ENCODE measurements at places on chromosomes 3 and 15.
A peak's percentile ranks its signal among the peaks of the same experiment; 100 is the strongest.

- no peak for DNase-seq
These were observed 341.2 kb upstream of the C2CD4B start for GRCh38 chr15:62506217-62506805.

- no peak for DNase-seq
These were observed 19.5 kb downstream of the PRKCD start for GRCh38 chr3:53180305-53181023.

DNA sequence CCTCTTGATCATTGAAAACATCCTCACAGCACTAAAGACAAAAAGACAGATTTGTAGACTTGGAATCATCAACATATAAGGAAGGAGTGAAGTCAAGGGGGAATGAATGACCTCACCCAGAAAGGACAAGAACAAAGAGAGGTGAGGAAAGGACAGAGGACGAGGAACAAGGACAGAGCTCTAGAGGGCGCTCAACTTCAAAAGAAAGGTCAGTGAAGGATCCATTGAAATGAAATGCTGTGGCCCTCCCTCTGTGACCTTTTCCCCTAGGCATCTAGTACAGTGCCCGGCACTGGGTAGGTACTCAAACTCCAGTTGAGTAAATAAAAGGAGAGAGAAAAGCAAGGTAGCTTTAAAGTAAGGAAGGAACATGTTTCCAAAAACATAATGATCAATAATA is 2.6 kb downstream of the ATP8B4 start:
- peak; percentile 24 for DNase-seq

DNA sequence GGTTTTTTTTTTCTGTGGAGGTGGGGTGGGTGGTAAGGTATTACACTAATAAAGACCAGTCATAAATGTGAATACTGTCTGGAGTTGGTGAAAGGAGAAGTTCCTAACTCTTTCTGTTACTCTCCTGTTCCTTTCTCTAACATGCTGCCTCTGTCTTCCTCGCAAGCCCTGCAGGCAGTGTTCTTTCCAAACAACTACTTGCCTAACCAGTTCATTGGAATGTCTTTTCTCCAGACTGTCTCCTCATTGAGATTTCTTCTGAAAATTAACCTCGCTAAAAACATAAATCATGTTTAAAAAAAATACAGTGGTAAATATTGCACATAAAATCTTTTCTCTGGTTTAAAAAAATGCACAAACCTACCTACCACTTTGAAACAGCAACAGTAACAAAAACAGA is 135.2 kb downstream of the TP63 start:
- DNase-seq = no peak

- no peak for DNase-seq
These were observed 22.4 kb upstream of the GOLGA6L10 start for GRCh38 chr15:82371656-82372055.

- no peak for DNase-seq
These were observed 519.5 kb upstream of the LMCD1 start for GRCh38 chr3:7982126-7982525.

- peak; percentile 71 for DNase-seq
These were observed 665.4 kb upstream of the CBLB start for GRCh38 chr3:106534206-106534605.

GRCh38 chr3:127497676-127498075 is 92.9 kb downstream of the TPRA1 start:
- DNase-seq = no peak

DNA sequence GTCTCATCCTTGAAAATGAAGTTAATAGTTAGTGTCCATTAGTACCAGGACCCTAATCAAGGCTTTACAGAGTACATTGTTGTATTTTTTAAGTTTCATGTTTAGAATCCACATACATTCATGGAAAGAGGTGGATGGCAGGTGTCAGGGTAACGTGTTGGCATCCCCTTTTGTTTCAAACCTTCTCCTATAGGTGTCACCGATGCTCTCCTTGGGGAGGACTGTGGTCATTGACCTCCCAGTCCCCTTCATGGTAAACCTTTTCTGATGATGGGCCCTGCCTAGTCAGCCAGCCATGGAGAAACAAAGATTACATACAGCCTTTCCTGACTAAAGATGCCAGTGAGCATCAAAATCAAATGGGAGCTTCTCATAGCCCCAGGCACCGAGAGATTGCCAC is 574.8 kb downstream of the AGBL1 start:
- DNase-seq = no peak

DNA sequence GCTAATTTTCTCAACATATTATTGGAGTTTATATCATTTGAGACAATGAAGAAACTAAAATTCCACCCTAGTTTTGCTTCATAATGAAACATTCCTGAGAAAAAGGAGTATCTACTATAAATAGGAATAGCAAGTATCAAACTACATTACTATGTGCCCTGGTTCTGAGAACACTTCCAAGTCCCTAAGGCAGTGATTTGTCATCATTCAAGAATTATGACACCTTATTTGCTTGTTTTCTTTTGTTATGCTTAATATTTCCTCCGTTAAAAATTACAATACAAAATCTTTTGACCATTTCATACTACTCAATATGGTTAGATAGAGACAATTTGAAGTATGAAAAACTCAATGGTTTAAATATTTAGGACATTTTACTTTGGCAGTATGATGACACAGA is 707.8 kb upstream of the GOLIM4 start:
- no peak for DNase-seq
